ENCODE measurements at places on chromosomes 2 and 18. TPM values are rescaled to one million over a fixed set of nuclear protein-coding genes. Genes with fewer than 3 reads are reported as not detected.

DNA sequence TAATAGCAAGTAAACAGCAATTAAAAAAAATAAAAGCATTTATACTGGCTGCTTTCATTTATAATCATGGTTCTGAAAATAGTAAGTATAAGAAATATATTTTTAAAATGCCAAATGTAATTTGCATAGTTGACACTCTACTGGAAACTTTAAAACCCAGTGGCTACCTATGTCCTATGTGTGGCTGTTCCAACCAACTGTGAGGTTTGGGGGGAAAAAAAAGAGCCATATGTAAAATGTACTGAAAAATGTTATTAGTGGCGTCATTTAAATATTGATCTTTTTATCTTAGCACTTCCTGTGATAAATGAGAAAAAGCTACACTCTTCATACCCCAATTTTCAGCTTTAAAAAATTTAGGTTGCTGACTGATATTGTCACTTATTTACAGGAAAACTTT is 270.7 kb downstream of the TCF4 start:
- DNase-seq: no peak

RELCH gene
- 34.9 TPM for total RNA-seq

CDH7 gene
- total RNA-seq: not detected

GRCh38 chr2:151043484-151043883 is 218.2 kb downstream of the RBM43 start:
- DNase-seq: no peak

MBD1 gene
- total RNA-seq: 68.7 TPM

ARHGAP28 gene
- 4.3 TPM for total RNA-seq

PAX8 gene
- 0.68 TPM for total RNA-seq

- peak; percentile 93 for DNase-seq
Measured at GRCh38 chr2:46248171-46248570, 49.0 kb upstream of the EPAS1 start.

- DNase-seq: no peak
Measured at GRCh38 chr2:234329202-234329960, 167.5 kb downstream of the ARL4C start.

DNA sequence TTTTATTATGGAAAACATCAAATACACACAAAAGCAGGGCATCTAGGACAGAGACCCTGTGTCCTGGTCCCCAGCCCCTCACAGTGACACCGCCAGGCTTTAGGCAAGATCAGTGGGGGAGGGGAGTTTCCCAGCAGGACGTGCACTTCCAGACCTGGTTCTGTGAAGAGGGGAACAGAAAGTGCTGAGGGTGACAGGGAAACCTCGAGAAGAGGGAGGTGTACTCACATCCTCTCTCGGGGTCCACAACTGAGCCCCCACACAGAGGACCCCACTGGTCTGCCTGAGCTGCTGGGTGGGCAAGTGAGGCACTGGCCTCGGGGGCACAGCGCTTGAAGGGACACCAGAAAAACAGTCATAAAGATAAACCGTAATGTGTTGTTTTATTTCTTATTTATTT is 4.4 kb upstream of the GPR35 start:
- no peak for DNase-seq

- no peak for DNase-seq
Measured at GRCh38 chr2:40242315-40242714, 209.6 kb downstream of the SLC8A1 start.

SCN2A gene
- total RNA-seq: under 0.01 TPM

- no peak for DNase-seq
Measured at GRCh38 chr2:204680576-204680975, 135.3 kb downstream of the PARD3B start.

DNA sequence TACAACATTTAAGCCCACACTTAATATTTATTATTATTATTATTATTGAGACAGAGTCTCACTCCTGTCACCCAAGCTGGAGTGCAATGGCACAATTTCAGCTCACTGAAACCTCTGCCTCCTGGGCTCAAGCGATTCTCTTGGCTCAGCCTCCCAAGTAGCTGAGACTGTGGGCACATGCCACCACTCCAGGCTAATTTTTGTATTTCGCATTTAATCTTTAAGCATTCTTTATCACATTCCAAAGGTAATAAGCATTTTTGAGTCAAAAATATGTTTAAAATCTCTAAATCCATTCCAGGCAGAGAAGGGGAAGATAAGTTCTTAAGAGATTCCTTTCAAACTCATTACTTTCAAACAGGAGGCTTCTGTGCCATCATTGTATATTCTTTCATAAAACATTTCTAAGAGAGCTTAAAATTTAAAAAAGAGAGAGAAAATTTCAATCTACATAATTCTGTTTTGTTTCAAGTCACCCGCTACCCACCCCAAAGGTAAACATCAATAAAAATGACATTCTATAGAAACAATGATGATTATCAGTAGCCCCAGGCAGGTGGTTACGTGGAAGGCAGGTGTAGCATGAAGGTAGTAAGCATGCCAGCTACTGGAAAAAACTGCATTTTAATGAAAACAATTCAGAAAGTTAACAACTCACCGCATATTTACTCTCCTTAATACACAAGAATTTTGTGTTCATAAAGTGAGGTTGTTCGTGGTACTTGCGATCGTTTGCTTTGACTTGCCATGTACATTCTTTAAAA is 84.4 kb upstream of the NARS1 start:
- no peak for DNase-seq

CSRNP3 gene
- total RNA-seq: 0.51 TPM

DTYMK gene
- 36.2 TPM for total RNA-seq

DNA sequence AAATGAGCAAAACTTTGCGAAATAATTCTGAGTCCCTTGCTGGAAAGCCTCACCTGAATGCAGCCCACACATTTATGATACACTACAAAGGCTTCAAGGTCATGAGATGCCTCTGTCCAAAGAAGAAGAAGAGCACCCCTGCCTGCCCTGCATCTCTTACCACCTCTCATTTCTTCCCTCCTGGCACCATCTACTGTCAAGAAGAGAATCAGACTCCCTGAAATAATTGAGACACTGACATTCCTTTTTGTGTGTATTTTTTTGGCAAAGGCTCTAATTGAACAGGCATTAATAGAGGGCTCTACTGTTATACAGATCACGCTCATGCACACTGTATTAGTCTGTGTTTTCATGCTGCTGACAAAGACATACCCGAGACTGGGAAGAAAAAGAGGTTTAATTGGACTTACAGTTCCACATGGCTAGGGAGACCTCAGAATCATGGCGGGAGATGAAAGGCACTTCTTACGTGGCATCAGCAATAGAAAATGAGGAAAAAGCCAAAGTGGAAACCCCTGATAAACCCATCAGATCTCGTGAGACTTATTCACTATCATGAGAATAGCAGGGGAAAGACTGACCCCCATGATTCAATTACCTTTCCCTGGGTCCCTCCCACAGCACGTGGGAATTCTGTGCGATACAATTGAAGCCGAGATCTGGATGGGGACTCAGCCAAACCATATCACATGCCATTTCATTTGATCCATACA is 176.3 kb downstream of the ALPK2 start:
- DNase-seq: no peak

KIF1A gene
- total RNA-seq: 0.05 TPM

SERPINB4 gene
- total RNA-seq: not detected

DNA sequence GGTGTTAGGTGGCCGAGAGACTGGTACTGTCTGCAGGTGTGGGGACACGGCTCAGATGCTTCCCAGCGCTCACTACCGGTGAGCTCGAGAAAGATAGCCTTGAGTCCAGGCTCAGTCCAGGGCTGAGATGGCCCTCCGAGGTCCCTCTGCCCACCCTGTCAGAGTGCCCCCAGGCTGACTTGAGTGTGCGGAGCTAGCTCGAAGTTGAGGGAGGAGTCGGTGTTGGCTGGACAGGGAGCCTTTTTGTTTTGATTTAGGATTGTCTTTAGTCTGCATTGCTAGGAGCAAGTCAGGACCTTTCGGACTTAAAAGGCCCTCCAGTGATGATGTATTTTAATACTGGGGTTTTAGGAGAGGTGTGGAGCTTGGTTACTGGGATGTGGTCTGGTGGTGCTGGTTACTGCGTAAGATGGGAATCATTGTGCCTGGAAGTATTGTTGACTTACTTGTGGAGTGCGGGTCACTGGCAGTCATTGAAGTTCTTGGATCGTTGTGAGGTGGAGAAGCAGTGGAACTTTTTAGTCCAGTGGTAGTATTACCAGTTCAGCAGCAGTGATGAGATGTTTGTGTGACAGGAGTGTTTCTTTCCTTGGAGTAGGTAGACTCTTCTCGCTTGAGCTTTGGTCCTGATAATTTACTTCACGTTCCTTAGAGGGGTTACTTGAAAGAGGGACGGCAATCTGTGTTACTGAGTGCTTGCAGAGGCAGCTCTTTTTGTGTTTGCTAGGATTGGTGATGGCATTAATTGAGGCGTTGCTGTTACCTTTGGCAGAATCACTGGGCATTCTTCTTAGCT is 633 bp downstream of the KIAA1328 start:
- DNase-seq: peak; percentile 34

GRCh38 chr2:131076707-131077106 is 16.6 kb downstream of the FAM168B start:
- peak; percentile 71 for DNase-seq

DNA sequence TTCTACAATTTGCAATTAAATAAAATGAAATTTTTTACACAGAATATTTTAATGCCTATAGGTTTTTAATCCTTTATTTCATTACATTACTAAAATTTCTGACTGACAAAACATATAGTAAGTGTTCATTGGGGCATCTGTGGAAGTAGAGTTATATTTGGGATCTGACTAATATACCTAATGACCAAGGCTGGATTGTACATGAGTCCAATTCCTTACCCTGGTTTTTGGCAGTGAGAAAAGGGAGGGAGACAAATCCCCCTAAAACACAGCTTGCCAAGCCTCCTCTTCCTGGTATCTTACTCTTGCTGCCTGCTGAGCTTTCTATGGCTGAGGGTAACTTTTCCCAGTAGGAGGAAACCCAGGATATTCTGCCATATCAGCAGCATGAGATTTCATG is 149.4 kb upstream of the CDH20 start:
- DNase-seq: no peak

- DNase-seq: no peak
Measured at GRCh38 chr18:14905979-14906378, 158.0 kb downstream of the ANKRD30B start.

- no peak for DNase-seq
Measured at GRCh38 chr18:50091509-50092244, 103.3 kb downstream of the MYO5B start.

DNA sequence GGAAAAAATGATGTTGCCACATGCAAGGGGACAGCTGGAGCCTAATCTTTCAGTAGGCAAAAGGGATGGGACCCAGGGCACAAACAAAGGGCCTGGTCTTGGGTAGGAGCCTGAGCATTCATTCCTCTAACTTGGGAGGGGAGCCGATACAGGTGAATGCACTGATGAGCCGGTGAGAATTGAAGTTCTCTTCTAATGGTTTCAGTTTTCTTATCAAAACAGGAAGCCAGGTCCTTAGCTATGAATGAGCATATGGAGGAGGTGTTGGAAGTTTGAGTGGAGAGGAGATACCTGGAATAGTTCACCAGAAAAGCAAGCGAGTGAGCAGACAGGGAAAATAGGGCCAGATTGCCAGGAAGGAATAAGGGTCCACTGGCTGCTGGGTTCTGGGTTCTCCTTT is 10.1 kb downstream of the DPP4 start:
- no peak for DNase-seq

DNA sequence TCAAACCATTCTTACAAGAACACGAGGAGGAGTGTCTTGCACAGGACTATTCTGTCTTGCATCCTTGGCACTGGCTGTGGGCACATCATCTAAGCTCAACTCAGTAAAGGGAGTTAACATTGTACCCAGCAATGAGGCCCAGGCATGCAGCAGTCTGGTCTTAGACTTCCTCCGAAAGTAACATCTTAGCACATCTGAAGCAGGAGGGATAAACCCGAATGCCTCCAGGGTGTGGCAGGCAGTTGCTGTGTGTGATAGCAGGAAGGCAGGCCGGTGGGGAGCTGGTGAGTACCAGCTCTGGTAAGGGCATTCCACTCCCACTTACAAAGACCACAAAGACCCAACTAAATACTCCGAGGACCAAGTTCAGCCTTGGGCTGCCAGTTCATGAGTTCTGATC is 206.3 kb downstream of the TSN start:
- no peak for DNase-seq

MAL gene
- total RNA-seq: 4.8 TPM

- DNase-seq: peak; percentile 92
Measured at GRCh38 chr2:168851674-168852320, 38.4 kb downstream of the SPC25 start.

LCT gene
- under 0.01 TPM for total RNA-seq

GGCX gene
- total RNA-seq: 58.7 TPM

SERPINB13 gene
- not detected for total RNA-seq

All from dermis blood vessel endothelial cell (primary cell).